Putamen (tissue), 1 donor: ENCODE measurements at places on chromosomes 1 and 21.

DNA sequence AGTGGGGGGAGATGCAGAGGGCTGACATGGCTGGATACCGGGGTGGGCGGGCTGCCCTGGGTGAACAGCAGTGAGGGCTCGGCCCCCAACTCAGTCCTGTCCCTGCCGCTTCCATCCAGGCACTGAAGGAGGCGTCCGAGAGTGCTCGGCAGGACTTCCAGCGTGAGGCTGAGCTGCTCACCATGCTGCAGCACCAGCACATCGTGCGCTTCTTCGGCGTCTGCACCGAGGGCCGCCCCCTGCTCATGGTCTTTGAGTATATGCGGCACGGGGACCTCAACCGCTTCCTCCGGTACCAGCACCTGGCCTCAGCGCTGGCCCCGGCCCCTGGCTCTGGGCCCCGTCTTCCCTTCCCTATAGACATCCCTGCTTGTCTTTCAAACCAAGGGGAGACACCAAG, 15.6 kb downstream of the NTRK1 start:
- no peak for DNase-seq

- peak; percentile 34 for DNase-seq
Observed at GRCh38 chr1:65812065-65812464, 19.4 kb downstream of the PDE4B start.

DNA sequence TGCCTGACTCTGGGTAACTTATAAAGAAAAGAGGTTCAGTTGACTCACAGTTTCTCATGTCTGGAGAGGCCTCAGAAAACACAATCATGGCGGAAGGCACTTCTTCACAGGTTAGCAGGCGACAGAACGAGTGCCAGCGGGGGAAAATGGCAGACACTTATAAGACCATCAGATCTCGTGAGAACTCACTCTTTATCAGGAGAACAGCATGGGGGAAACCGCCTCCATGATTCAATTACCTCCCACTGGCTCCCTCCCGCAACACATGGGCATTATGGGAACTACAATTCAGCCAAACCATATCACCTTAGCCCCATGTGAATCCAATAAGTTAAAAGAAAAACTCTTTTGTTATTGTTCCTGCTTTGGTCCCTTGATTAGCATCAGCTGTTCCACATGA, 725.2 kb downstream of the LRRIQ3 start:
- DNase-seq = no peak

DNA sequence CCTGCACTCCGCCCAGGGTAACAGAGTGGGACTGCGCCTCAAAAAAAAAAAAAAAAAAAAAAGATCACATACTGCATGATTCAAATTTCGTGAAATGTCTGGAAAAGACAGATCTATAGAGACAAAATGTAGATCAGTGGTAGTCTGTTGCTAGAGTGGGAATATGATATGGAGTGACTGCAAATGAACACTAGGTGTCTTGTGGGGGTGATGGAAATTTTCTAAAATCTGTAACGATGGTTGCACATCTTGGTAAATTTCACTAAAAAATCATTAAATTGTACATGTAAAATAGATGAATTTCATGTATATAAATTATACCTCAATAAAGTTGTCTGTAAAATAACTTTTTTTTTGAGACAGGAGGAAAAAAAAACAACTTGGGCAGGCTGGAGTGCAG, 5.5 kb downstream of the AIDA start:
- DNase-seq = no peak

GRCh38 chr1:61851849-61852669, 109.8 kb downstream of the PATJ start:
- peak; percentile 61 for DNase-seq

GRCh38 chr1:201561601-201562000, 22.7 kb downstream of the NAV1 start:
- DNase-seq = no peak

DNA sequence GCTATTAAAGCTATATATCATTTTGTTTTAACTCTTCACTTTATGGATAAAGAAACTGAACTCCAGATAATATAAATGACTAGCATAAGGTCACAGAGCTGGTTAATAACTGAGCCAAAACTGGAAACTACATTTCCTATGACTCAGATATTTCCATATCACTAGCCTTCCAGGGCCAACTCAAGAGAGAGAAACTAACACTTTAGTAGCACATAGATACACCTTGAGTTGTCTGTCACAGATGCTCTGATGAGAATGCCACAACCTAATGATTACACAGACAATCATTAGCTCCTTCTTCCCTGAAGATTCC, 40.7 kb downstream of the NME7 start:
- no peak for DNase-seq

GRCh38 chr1:59685666-59686065, 129.1 kb upstream of the HOOK1 start:
- DNase-seq = no peak

GRCh38 chr1:2582391-2582790, 4.2 kb upstream of the PRXL2B start:
- peak; percentile 12 for DNase-seq

GRCh38 chr1:180643693-180644092, 11.9 kb downstream of the XPR1 start:
- peak; percentile 16 for DNase-seq

- no peak for DNase-seq
Observed at GRCh38 chr1:10755970-10756521, 40.4 kb downstream of the CASZ1 start.

DNA sequence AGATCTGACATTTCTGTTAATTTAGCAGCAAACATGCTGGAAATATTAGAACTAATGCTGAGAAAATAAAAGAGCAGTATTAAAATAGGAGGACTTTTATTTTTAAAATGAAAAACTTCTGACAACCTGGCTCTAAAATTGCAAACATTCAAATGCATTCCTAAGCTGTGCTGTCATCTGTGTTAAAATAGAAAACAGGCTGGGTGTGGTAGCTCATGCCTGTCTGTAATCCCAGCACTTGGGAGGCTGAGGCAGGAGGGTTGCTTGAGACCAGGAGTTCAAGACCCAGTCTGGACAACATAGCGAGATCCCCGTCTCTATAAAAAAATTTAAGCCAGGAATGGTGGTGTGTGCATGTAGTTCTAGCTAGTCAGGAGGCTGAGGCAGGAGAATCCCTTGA, 44.6 kb downstream of the MIGA1 start:
- DNase-seq = no peak

DNA sequence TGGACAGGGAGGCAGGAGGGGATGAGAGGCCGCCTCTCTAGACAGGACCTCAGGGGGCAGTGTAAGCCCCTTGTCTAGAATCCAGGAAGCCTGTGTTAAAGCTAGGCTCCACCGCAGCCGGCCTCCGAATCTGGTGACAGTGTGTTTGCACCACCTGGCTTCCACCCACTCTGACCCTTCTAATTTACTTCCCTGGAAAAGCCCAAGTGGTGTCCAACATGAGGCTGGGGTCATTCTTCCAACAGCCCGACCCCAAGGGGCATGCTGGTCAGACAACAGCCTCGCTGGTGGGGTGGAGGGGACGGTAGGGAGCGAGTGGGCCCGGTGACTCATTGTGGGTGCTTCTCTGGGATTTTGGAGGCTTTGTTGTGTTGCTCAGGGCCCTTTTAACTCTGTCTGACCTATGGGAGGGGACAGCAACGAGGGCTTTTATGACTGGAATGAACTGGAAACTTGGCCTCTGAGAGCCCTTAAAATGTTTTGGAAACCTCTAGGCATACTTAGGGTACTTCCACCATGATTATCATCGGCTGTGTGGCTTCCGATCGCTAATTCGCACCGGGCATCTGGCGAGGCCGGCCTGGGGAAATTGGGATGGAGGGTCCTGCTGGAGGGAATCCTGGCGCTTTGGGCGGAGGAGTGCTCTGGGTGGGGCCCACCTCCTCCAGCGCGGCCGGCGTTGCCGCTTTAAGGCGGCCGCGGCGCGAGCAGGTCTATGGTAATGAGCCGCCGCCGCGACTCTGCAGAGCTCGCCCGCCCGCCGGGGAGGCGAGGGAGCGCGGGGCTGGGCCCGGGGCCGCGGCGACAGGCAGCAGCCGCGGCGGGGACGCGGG, at the start of gene CELSR2:
CELSR2 (plus strand) TSS at position 743 of the 833 bp plus-strand sequence. CDS start 541 bp downstream, outside the sequence.
- DNase-seq = peak; percentile 79

- no peak for DNase-seq
Observed at GRCh38 chr21:39610703-39611102, 2.0 kb upstream of the B3GALT5 start.
